Fibroblast of lung (primary cell): ENCODE measurements at places on chromosomes 16 and 17. TPM values are rescaled to one million over a fixed set of nuclear protein-coding genes. Genes with fewer than 3 reads are reported as not detected.
A peak's percentile ranks its signal among the peaks of the same experiment; 100 is the strongest.

KCNJ2 gene
- total RNA-seq, result 36.0 and 48.1 TPM in 2 replicates

GRCh38 chr16:49012961-49013726, 268.5 kb downstream of the CBLN1 start:
- H3K4me3 ChIP-seq, result no peak overlapping the region
- no peaks in the 10 kb centered on the region for H3K36me3 ChIP-seq
- DNase-seq, result no peak
- H3K27ac ChIP-seq, result no peak overlapping the region
- no peaks in the 10 kb centered on the region for H3K4me1 ChIP-seq
- H3K27me3 ChIP-seq, result no peaks in the 10 kb centered on the region

GRCh38 chr17:56602292-56603130, 9.0 kb downstream of the NOG start:
- no peak overlapping the region for H3K4me3 ChIP-seq
- H3K36me3 ChIP-seq, result no peaks in the 10 kb centered on the region
- H3K27me3 ChIP-seq, result no peaks in the 10 kb centered on the region

DNA sequence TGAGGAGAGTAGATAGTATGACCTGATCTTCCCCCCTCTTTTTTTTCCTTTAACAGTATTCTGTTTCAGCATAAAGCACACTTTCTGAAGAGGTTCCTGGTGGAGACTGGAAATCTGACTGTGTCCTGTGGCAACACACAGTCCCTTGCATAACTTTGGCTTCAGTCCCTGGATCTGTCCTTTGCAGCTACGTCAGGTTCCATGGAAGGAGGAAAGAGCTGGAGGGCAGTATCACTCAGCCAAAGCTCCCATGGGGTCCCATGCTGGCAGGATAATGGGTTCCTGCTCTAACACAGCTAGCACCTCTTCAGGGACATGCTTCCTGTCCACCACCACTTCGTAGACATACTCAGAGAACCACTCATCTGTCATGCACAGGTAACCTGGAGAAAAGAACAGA, 13.3 kb upstream of the SLC6A4 start:
- no peaks in the 10 kb centered on the region for H3K4me1 ChIP-seq
- H3K4me3 ChIP-seq, result no peak overlapping the region
- H3K27me3 ChIP-seq, result no peaks in the 10 kb centered on the region

DOC2B gene
- total RNA-seq, result not detected in 2 replicates

DNA sequence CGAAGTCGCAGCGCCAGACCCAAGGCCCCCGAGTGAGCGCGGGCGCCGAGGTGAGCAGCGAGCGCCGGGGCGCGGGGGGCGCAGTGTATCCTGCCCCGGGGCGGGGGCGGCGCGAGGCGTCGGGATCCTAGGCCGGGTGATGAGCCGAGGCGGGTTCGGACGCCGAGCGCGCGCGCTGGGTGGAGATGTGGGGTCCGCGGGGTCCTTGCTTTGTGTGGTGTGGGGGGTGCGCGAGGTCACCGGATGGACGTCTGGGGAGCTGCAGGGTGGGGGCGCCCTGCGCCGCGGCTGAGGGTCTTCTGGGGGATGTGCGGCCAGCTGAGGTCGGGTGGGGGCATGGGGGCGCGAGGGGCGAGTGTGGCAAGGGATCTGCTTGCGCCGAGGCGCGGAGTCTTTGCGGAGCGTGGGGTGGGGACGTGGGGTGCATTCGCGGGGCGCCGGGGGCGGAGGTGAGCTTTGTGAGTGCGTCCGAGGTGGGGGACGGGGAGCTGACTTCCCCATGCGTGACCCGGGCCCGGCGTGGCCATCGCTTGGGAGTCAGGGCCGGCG, 560 bp downstream of the RAI1 start:
- H3K36me3 ChIP-seq, result peaks cover 4% of the 10 kb centered on the region
- peak; percentile 30 for DNase-seq
- peak overlapping the region; percentile 65 for H3K4me3 ChIP-seq
- peaks cover 19% of the 10 kb centered on the region for H3K4me1 ChIP-seq
- H3K27me3 ChIP-seq, result peaks cover 2% of the 10 kb centered on the region
- peak overlapping the region; percentile 92 for H3K27ac ChIP-seq

HS3ST4 gene
- not detected in 2 replicates for total RNA-seq

DNA sequence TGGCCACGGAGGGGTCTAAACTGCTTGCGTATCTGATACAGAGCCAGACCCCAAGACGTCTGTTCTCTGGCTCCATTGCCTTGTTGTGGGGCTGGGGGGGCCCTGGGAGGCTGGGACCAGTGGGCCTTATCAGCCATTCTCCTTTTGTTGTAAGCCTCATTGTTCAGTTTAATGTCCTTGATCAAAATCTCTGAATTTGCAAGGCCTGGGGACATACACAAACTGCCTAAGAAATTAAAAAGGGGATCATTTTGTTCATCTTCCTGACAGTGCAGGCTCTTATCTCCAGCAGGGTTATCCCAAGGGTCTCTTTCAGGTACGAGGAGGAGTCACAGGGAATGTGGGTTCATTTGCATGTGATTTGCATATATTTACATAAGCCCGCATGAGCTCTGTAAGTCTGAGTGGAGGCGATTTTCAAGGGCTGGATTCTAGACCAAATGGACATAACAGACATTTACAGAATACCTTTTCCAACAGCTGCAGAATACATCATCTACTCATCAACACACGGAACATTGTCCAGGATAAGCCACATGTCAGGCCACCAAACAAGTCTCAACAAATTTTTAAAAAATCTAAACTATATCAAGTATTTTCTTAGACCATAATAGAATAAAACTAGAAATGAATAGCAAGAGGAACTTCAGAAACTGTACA, 269.8 kb downstream of the RBFOX1 start:
- no peak overlapping the region for H3K27ac ChIP-seq
- no peak for DNase-seq
- no peak overlapping the region for H3K4me3 ChIP-seq
- no peaks in the 10 kb centered on the region for H3K36me3 ChIP-seq
- H3K27me3 ChIP-seq, result no peaks in the 10 kb centered on the region
- no peaks in the 10 kb centered on the region for H3K4me1 ChIP-seq

DNA sequence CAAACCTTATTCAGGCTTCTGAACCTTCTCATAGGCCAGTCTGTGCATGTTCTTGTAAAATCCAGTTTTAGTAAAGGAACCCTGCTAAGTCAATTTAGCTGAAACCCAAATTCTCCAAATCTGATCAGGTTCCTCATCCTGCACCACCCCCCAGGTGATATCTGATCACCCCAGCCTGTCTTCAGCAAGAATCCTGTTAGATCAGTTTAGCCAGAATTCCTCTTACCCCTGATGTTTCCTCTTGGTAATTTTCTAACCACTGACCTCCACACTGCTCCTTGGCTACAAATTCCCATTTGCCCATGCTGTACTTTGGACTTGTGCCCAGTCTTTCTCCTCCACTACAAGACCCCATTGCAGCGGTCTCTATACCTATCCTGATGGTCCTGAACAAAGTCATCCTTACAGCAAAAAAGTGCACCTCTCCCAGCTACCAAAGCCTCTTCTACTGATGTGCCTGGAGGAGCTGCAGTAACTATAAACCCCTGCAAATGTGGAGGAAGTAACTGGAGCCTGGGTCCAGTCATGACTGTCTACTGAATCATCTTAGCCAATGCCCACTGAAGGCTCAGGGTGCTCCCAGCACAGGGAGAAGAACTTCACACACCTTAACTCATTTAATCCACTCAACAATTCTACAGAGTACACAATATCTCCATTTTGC, 23.8 kb downstream of the TEX14 start:
- peak; percentile 33 for DNase-seq
- no peaks in the 10 kb centered on the region for H3K36me3 ChIP-seq
- H3K4me1 ChIP-seq, result no peaks in the 10 kb centered on the region
- H3K27me3 ChIP-seq, result no peaks in the 10 kb centered on the region

MIF4GD gene
- 5.6 and 6.3 TPM in 2 replicates for total RNA-seq

DNA sequence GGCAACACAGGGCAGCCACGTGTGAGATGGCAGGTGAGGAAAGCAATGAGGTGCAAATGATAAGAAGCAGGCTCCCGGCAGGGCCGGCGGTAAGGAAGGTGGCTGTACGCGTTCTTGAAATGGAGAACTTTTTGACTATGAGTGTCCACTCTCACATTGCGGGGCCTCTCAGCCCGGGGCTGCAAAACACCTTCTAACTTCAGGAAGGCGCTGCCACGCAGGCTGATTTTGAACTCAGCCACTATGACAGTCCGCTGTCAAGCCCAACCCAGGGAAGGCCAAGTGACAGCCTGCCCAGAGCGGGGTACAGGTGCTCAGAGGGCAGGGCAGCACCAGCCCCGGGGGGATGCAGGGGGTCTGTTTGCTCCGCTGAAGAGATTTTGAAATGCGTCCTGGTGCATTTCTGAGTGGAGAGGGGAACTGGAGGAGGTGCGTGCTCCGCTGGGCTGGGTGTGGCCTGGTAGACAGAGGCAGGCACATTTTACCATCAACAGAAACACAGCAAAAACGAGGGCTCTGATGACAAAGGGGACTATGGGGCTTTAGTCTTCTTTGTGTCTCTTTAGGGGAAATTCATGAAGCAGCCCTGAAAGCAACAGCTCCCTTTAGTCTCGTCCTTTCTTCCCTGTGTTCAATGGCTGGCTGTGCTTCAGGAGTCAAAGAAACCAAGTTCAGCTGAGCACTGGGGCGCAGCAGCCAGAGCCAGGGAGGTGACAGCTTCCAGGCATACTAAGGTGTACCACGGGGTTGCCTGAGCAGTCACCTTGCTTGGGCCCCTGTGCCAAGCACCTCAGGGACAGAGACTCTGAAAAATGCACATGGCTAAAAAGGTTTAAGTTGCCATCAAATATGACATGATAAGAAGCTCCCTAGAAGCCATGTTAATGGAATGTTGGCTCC, 14.6 kb upstream of the SREBF1 start:
- H3K4me1 ChIP-seq, result peaks cover 23% of the 10 kb centered on the region
- DNase-seq, result no peak
- no peak overlapping the region for H3K27ac ChIP-seq

DNA sequence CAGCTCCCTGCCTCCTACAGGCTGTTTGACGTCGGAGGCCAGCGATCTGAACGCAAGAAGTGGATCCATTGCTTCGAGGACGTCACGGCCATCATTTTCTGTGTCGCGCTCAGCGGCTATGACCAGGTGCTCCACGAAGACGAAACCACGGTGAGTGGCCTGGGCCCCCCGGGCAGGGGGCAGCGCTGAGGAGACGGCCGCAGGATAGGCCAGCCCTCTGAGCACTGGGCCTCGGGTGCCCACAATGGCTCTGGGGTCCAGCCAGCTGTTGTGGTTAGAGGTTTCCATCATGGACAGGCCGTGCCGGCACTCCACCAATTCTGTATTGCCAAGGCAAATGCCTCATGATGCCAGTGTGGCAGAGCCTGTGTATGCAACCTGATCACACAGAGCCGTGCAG, 88.6 kb downstream of the AMFR start:
- peaks cover 2% of the 10 kb centered on the region for H3K4me1 ChIP-seq
- H3K27me3 ChIP-seq, result no peaks in the 10 kb centered on the region
- DNase-seq, result no peak
- H3K4me3 ChIP-seq, result no peak overlapping the region

DNA sequence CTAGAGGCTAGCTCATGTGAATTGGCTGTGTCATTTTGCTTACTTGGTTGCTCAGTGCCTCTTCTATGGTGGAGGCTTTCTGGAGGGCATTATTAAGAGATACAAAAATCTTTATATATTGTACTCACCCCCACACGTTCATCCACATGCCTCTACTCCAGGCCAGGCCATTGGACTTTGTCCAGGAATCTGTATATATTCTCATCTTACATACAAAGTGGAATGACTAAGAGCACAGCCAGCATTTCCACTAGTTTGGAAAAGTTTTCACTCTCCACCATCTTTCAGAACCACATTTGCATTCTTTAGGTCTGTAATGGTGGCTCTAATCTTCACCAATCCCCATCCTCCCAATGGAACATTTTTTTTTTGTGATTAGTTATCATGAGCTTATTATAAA, 4.8 kb upstream of the GLG1 start:
- H3K4me1 ChIP-seq, result peaks cover 4% of the 10 kb centered on the region
- peak; percentile 85 for DNase-seq
- no peak overlapping the region for H3K27ac ChIP-seq

OGFOD3 gene
- total RNA-seq, result 18.2 and 27.1 TPM in 2 replicates

GRCh38 chr16:20380782-20381181, 23.8 kb downstream of the PDILT start:
- H3K4me1 ChIP-seq, result no peaks in the 10 kb centered on the region
- no peak for DNase-seq
- H3K4me3 ChIP-seq, result no peak overlapping the region
- H3K36me3 ChIP-seq, result no peaks in the 10 kb centered on the region
- no peaks in the 10 kb centered on the region for H3K27me3 ChIP-seq

- peaks cover 5% of the 10 kb centered on the region for H3K27me3 ChIP-seq
- DNase-seq, result no peak
- H3K4me1 ChIP-seq, result no peaks in the 10 kb centered on the region
- no peak overlapping the region for H3K4me3 ChIP-seq
- H3K36me3 ChIP-seq, result no peaks in the 10 kb centered on the region
- no peak overlapping the region for H3K27ac ChIP-seq
Measured at GRCh38 chr17:74194682-74195081, 8.8 kb upstream of the RPL38 start.
